ENCODE measurements at places on chromosomes 7 and 10. TPM values are rescaled to one million over a fixed set of nuclear protein-coding genes. Genes with fewer than 3 reads are reported as not detected.

GRCh38 chr7:27605283-27605682 is 57.4 kb downstream of the HIBADH start:
- no peak for DNase-seq

- peak; percentile 76 for DNase-seq
Observed at GRCh38 chr10:60943316-60944057, 498 bp downstream of the RHOBTB1 start.

DNA sequence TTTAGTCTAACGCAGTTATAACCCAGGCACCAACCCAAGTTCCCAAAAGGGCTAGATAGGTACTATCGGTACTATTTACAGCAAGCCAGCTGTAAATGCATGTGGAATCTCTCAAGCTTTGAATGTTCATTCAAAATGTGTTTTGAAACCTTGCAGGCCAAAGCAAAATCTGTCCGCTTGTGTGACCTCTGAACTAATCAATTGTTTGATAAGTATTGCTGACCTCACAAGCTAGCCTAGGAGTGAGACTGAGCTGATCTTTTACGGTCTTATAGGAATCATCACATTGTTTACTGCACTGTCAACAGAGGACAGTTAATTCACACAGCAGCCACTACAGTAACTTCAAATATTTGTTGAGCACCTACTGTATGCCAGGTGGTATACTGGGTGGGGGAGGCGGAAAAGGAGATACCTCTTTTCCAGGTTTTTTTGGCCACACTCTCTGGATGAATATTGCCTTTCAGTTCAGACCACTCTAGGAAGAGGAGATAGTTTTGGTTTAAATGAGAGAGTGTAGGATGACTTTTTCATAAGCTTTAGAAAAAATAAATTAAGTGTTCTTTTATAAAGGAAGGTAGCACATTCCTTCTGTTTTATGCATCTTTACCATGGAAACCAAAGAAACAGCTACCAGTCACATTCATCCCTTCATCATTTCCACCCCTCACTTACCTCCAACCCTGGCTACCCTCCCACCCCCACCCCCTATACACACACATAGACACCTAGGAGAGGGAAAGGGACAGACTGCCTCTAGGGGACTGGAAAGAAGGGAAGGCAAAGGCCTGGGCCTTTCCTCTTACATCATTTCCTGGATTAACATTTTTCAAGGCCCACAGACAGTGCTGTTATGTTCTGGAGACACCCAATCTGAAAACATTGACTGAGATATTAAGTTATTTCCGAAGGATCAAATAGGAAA is 2.4 kb downstream of the PAPSS2 start:
- no peak for DNase-seq

- DNase-seq, result no peak
Observed at GRCh38 chr10:108254089-108254488, 1089.6 kb upstream of the SORCS1 start.

Gene OR13A1
- total RNA-seq, result not detected

DNA sequence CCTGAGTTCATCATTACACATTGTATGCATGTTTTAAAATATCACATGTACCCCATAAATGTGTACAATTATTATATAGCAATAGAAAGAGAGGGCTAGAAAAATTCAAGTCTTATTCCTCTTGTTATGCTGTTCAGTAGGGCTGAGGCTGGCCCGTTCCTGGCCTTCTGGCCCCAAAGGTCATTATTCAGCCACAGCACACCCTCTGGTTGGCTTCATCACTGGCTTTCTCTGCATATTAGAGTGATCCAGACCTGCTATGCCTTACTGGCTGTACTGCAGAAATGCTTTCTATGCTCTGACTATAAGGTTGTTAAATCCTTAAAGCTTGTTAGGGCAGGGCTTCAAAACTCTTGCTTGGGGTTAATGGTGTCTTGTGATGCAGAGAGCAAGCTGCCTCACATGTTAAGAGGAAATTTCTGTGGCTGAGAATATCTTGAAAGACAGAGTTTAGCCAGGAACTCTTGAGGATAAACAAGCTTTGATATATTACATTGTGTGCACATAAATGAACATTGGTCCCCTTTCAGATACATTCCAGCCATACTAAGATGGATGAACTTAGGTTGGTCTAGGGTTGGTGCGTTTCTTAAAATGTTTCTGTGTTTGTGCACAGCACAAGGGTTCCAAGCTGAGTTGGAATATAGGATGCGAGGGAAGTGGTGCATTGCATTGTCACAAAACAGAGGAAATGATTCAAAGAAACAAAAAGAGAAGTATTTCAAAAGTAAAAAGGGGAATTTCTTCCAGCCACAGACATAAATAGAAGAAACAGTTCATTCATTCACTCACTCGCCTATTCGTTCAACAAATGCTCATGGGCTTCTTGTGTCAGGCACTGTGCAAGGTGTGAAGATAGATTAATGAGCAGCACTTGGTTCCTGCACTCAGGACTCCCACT is 61.6 kb upstream of the WDR11 start:
- no peak for DNase-seq

GRCh38 chr7:36668750-36669149 is 55.5 kb downstream of the AOAH start:
- DNase-seq, result no peak

DNA sequence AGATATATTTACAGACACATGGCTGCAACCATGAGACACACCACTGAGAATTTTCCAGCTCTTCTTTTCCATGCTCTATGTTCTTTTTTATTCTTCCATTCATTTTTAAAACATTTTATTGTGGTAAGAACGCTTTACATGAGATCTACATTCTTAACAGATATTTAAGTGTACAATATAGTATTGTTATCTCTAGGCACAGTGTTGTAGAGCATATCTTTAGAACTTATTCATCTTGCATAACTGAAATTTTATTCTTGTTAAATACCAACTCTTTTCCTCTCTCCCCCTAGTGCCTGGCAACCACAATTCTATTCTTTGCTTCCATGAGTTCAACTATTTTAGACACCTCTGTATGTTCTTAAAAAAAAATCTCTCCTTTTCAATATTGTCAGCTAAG is 67.1 kb upstream of the HABP2 start:
- no peak for DNase-seq

- no peak for DNase-seq
Observed at GRCh38 chr10:59107147-59107546, 69.3 kb upstream of the PHYHIPL start.

GRCh38 chr7:106895246-106895864 is 30.3 kb downstream of the PIK3CG start:
- DNase-seq, result no peak

- DNase-seq, result no peak
Observed at GRCh38 chr7:157433628-157434027, 96.8 kb downstream of the DNAJB6 start.

GRCh38 chr10:30070001-30070685 is 10.8 kb upstream of the JCAD start:
- DNase-seq, result no peak

Gene TAF3
- total RNA-seq, result 10.3 TPM

DNA sequence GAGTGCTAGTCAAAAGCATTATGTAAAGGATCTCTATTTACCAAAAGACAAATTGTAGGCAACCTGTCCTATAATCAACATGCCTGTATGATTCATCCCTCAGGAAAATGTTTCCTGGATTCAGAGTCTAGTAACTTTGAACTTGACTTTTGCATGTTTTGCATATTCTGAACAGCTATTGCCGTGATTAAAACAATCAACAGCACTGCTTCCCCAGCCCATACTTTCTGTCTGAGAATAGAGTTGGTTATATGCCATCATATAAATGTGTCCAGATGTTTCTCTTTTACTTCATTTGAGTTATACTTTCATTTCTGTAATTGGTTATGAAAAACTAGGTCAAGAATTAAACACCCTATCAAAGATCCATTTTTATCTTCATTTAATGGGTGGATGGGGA is 83.5 kb downstream of the ZMYND11 start:
- no peak for DNase-seq

DNA sequence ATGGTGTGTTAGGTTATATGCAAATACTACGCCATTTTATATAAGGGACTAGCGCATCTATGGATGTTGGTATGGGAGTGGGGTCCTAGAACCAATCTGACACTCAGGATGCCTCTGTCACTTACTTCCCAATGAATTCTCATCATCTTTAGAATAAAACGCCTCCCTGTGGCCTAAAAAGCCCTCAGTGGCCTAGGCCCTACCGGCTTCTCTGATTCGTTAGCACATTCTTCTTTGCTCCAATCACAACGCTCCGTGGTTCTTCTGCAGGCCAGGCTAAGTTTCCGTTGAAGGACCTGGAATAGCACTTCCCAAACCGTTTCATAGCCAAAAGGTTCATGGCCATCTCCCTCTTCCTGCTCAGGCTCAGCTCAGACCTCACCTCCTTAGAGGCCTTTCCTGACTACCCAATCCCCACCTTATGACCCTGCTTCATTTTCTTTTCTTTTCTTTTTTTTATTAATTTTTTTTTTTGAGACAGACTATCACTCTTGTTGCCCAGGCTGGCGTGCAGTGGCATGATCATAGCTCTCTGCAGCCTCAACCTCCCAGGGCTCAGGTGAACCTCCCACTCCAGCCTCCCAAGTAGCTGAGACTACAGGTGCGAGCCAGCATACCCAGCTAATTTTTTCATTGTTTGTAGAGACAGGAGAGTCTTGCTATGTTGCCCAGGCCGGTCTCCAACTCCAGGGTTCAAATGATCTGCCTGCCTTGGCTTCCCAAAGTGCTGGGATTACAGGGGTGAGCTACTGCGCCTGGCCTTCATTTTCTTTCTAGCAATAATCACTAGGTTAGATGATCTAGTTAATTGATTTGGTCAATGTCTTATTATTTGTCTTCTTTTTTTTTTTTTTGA is 24.5 kb upstream of the YWHAG start:
- peak; percentile 30 for DNase-seq

Gene GRID1
- total RNA-seq, result 1.8 TPM

Gene CALHM2
- 20.3 TPM for total RNA-seq

- no peak for DNase-seq
Observed at GRCh38 chr7:152504367-152504766, 68.6 kb upstream of the KMT2C start.

Gene IFIT3
- 27.2 TPM for total RNA-seq

Gene CUBN
- total RNA-seq, result 0.28 TPM

DNA sequence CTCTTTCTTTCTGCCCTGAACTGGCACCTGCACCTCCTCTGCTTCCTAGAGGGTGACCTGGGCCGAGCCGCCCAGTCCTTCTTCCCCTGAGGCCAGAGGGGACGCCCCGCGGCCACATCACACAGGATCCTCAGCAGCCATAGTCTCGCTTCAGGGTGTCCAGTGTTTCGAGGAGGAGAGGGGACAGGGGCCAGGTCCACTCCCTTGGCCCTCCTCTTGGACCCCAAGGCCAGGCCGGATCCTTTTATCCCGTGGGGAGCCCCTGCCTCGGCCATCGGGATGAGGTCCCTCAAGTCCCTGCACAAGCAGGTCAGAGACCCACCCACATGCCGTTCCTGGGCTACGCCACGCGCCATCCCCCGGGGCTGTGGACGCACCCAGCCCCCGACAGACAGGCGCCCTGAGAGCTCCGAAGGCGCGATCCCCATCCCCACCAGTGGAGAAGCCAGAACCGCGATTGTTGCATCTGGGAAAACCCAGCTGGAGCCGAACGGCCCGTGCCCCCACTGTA is 3.6 kb downstream of the BHLHA15 start:
- DNase-seq, result no peak

- DNase-seq, result no peak
Observed at GRCh38 chr10:87545783-87546182, 41.1 kb downstream of the MINPP1 start.

- peak; percentile 88 for DNase-seq
Observed at GRCh38 chr7:12729112-12729511, 41.7 kb downstream of the ARL4A start.

GRCh38 chr7:51732951-51733350 is 416.3 kb upstream of the COBL start:
- DNase-seq, result no peak

Gene CHN2
- 45.3 TPM for total RNA-seq

Gene NXPH1
- total RNA-seq, result not detected

DNA sequence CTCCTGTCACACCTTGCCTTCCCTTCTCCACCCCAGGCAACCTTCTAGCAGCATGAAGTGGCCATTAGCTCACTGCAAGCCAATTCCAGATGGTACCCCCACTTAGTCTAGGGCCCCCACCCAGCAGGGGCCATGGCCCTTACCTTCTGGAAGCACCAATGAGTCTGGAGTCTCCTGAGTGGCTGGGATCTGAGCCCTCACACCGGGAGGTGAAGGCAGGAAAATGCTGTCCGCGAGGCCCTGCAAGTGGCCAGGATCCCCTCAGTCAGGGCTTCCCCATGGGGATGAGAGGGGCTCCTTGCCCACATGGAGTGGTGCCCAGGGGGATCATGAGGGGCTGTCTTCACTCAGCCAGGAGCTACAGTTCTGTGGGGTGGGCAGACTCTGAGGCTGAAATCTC is 4.6 kb downstream of the AQP1 start:
- DNase-seq, result peak; percentile 45

DNA sequence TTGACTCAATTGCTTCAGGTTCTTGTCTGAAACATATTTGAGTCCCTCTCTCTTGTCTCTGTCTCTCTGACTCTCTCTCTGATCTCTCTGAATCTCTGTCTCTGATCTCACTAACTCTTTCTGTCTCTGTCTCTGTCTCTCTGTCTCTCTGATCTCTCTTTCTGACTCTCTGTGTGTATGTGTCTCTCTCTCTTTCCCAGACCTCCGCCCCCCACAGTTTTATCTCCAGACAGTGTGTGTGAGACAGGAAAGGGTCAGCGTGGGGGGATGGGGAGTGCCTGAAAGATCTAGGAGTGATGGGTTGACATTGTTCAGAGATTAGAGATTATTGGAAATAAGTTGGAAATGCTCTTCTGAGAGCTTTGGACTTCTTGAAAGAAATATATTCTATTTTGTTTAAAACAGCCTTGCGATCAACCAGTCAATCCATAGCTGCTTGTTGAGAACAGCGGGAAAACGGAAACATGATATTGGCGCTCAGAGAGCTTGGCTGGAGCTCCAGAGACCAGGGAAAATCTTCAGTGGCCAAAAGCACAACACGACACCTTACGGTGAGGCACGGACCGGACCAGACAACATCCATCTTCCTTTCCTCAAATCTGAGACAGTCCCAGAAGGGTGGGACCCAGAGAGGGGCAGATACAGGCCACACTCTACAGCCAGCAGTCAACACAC is 35.5 kb downstream of the CALML3 start:
- DNase-seq, result no peak

- no peak for DNase-seq
Observed at GRCh38 chr10:56867236-56867635, 506.2 kb upstream of the ZWINT start.

DNA sequence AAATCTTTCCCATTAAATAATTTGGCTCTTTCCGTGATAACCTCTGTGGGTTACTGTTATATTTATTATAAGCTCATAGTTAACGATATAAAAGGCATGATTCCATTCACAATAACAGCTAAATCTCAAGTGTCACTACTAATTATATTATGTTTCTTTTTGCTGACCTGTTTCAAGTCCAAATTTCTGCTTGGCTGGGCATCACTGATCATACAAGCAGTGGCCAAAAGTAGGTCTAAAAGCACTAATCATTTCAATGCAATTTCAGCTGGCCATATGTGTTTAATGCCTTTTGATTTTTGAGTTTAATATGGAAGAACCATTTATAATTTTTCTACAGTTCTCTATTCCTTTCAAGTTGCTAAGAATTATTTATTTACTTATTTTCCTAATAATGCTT is 110.7 kb downstream of the SEMA3A start:
- no peak for DNase-seq

GRCh38 chr10:115052226-115052625 is 40.9 kb upstream of the ATRNL1 start:
- DNase-seq, result no peak

Gene SLC26A5
- total RNA-seq, result not detected

GRCh38 chr7:421136-421991 is 98.3 kb downstream of the PDGFA start:
- no peak for DNase-seq

- peak; percentile 19 for DNase-seq
Observed at GRCh38 chr7:260441-261281, 29.3 kb upstream of the FOXL3 start.

Gene DNAH11
- 0.12 TPM for total RNA-seq
